ENCODE measurements at places on chromosomes 5 and 9. TPM values are rescaled to one million over a fixed set of nuclear protein-coding genes. Genes with fewer than 3 reads are reported as not detected.

- no peak overlapping the region for H3K4me3 ChIP-seq
- H3K27ac ChIP-seq = no peak overlapping the region
- no peaks in the 10 kb centered on the region for H3K36me3 ChIP-seq
- no peak for DNase-seq
- H3K27me3 ChIP-seq = peaks cover under 1% of the 10 kb centered on the region
Measured at GRCh38 chr9:116055536-116055935, 98.1 kb upstream of the PAPPA start.

- DNase-seq = no peak
- H3K27me3 ChIP-seq = no peaks in the 10 kb centered on the region
- H3K4me1 ChIP-seq = peaks cover 46% of the 10 kb centered on the region
- H3K4me3 ChIP-seq = no peak overlapping the region
Measured at GRCh38 chr5:140261403-140262171, 41.3 kb downstream of the PFDN1 start.

The ECM2 gene
- total RNA-seq = not detected

The ZNF618 gene
- 0.69 TPM for total RNA-seq

DNA sequence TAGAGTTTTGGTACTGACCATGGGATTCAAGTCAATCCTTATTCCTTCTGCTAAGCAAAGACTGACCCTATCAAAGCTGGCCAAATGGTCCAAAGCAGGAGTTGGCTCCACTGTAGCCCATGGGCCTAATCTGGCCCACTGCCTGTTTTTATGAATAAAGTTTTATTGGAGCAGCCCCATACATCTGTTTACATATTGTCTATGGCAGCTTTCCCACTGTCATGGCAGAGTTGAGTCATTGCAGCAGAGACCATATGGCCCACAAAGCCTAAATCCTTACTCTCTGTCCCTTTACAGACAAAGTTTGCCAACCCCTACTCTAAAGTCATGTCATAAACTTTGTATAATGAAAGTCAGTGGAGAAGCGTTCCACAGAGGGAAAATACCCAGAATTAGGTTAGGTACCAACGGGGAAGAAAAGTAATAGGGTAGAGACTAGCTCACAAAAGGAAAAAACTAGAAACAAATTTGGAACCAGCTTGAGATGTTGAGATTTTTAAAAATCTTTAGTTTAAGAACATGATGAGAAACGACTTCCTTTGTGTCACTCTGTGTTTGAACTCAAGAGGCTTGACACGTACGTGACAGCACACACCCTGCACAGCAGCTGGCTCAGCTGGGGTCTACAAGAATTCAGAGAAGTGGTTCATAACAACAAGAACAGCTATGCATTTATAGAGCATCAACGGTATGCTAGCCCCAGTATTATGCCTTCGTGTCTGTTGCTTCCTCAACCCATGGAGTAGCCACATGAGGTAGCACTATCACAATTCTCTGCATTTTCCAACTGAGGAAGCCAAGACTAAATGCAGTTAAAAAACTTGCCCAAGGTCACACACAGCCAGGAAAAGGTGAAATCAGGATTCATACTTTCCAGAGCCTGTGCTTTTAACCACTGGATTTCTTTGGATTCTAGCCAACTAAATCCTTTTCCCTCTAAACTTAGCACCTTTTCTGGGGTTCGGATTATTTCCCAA, 198.9 kb upstream of the WWC1 start:
- no peak for DNase-seq
- no peak overlapping the region for H3K27ac ChIP-seq

- no peak overlapping the region for H3K4me3 ChIP-seq
- H3K27me3 ChIP-seq = no peaks in the 10 kb centered on the region
- H3K4me1 ChIP-seq = no peaks in the 10 kb centered on the region
- no peaks in the 10 kb centered on the region for H3K36me3 ChIP-seq
- DNase-seq = no peak
Measured at GRCh38 chr5:125326150-125326510, 579.7 kb upstream of the ZNF608 start.

- DNase-seq = no peak
- peak overlapping the region; percentile 80 for H3K27ac ChIP-seq
- no peaks in the 10 kb centered on the region for H3K27me3 ChIP-seq
- H3K4me3 ChIP-seq = peak overlapping the region; percentile 43
- H3K4me1 ChIP-seq = peaks cover 19% of the 10 kb centered on the region
- no peaks in the 10 kb centered on the region for H3K36me3 ChIP-seq
Measured at GRCh38 chr9:124202447-124202971, 55.2 kb upstream of the NEK6 start.

The CCNI2 gene
- total RNA-seq = 10.0 TPM

GRCh38 chr9:79572608-79573411, 1.0 kb downstream of the TLE4 start:
- H3K27ac ChIP-seq = peak overlapping the region; percentile 98
- no peaks in the 10 kb centered on the region for H3K27me3 ChIP-seq
- peaks cover 24% of the 10 kb centered on the region for H3K36me3 ChIP-seq
- H3K4me3 ChIP-seq = peak overlapping the region; percentile 96
- peaks cover 50% of the 10 kb centered on the region for H3K4me1 ChIP-seq
- DNase-seq = peak; percentile 69

The ACTBL2 gene
- total RNA-seq = not detected

The FAM151B gene
- 0.82 TPM for total RNA-seq

GRCh38 chr5:160657622-160658458, 194.2 kb downstream of the ATP10B start:
- no peaks in the 10 kb centered on the region for H3K4me1 ChIP-seq
- H3K4me3 ChIP-seq = no peak overlapping the region
- H3K36me3 ChIP-seq = no peaks in the 10 kb centered on the region
- no peak for DNase-seq

The PPP2R2B gene
- 1.8 TPM for total RNA-seq

DNA sequence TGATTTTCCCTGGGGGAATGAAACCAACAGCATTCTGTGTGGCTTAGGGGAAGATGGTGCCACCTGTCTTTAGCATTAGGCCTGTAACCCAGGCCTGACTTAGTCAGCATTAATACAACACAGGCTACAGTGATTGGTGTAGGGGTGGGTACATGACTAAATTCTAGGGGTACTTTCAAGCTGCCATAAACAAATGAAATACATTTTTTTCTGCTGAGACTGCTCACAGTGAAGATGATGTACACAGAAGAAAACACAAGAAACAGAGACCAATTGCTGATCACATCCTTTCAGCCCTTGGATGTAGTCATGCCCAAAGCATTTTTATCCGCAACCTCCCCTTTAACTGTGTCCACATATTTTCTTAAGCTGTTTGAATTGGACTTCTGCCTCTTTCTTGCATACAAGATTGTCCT, 527.2 kb downstream of the KCTD16 start:
- no peak overlapping the region for H3K4me3 ChIP-seq
- H3K27me3 ChIP-seq = no peaks in the 10 kb centered on the region
- no peak for DNase-seq
- no peaks in the 10 kb centered on the region for H3K4me1 ChIP-seq

DNA sequence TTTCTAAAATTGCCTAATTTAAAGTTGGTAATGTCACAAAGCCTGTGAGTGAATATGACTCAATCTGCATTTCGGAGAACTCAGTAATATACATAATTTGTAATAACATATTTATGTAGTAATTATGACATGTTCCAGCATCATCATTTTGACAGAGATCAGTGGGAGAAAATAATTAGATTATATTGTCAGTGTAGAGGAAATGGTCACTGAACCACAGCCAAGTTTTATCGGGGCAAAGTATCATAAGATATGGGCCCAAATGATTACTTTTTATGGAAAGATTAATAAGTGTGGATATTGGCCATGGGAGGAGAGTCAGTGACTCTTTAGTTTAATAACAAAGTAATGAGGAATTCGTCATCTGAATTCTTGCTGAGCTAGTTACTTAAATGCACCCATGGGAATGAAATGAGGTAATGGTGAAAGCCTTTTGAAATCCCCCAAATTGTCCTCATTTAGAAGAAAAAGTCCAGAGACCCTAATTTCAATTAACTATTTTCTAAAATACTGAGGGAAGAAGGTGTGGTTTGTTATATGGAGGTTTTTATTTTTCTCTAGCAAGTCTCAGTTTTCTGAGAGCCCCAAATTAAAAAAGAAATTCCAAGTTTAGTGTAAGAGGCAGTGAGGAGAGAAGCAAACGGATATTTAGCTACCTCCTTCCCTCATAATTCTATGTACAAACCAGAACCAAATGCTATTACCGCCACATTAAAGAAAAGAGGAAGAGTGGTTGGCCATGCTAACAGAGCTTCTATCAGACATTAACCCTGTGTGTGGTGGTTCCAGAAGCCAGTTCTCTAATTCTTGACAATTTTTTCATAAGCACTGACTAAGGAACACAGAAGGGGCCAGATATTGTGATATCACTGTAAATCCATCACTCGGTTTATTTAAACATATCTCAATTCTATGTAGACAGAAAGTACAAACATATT, 37.7 kb upstream of the MRPS30 start:
- peaks cover 10% of the 10 kb centered on the region for H3K27me3 ChIP-seq
- no peak for DNase-seq
- no peaks in the 10 kb centered on the region for H3K4me1 ChIP-seq
- no peak overlapping the region for H3K4me3 ChIP-seq
- H3K36me3 ChIP-seq = no peaks in the 10 kb centered on the region

The SPACA9 gene
- 2.2 TPM for total RNA-seq

GRCh38 chr9:124267271-124267807, 9.6 kb downstream of the NEK6 start:
- no peak overlapping the region for H3K27ac ChIP-seq
- no peaks in the 10 kb centered on the region for H3K4me1 ChIP-seq
- no peaks in the 10 kb centered on the region for H3K36me3 ChIP-seq
- DNase-seq = no peak

DNA sequence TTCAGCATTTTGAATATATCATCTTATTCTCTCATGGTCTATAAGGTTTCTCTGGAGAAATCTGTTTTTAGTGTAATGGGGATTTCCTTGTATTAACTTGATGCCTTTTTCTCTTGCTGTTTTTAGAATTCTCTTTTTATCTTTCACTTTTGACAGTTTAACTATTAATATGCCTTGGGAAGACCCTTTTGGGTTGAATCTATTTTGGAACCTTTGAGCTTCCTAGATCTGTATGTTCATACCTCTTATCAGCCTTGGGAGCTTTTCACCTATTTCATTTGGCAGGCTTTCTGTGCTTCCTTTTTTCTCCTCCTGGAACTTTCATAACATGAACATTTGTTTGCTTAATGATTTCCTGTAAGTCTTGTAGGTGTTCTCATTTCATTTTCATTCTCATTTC, 22.2 kb downstream of the RCL1 start:
- H3K4me3 ChIP-seq = no peak overlapping the region
- H3K27me3 ChIP-seq = no peaks in the 10 kb centered on the region
- peaks cover 38% of the 10 kb centered on the region for H3K4me1 ChIP-seq
- peaks cover 26% of the 10 kb centered on the region for H3K36me3 ChIP-seq

- DNase-seq = no peak
- peaks cover 3% of the 10 kb centered on the region for H3K27me3 ChIP-seq
- peaks cover 9% of the 10 kb centered on the region for H3K4me1 ChIP-seq
- no peak overlapping the region for H3K27ac ChIP-seq
- H3K36me3 ChIP-seq = no peaks in the 10 kb centered on the region
- H3K4me3 ChIP-seq = no peak overlapping the region
Measured at GRCh38 chr5:96347502-96348292, 85.4 kb downstream of the PCSK1 start.

- no peaks in the 10 kb centered on the region for H3K27me3 ChIP-seq
- no peak overlapping the region for H3K27ac ChIP-seq
- H3K4me3 ChIP-seq = no peak overlapping the region
- H3K4me1 ChIP-seq = peaks cover 19% of the 10 kb centered on the region
- DNase-seq = no peak
- H3K36me3 ChIP-seq = peaks cover 13% of the 10 kb centered on the region
Measured at GRCh38 chr5:172886476-172886875, 52.4 kb downstream of the ERGIC1 start.

The CCL19 gene
- total RNA-seq = not detected

The CD72 gene
- total RNA-seq = 7.8 TPM

- peaks cover 38% of the 10 kb centered on the region for H3K27me3 ChIP-seq
- no peaks in the 10 kb centered on the region for H3K36me3 ChIP-seq
- H3K4me1 ChIP-seq = peaks cover 9% of the 10 kb centered on the region
Measured at GRCh38 chr9:135085830-135086546, 1.5 kb upstream of the OLFM1 start.

The DNAH5 gene
- total RNA-seq = not detected

The MCIDAS gene
- total RNA-seq = not detected

The IFNB1 gene
- not detected for total RNA-seq

- H3K27ac ChIP-seq = no peak overlapping the region
- peaks cover 10% of the 10 kb centered on the region for H3K4me1 ChIP-seq
- peaks cover 20% of the 10 kb centered on the region for H3K27me3 ChIP-seq
Measured at GRCh38 chr5:1874771-1875220, 7.9 kb downstream of the IRX4 start.

DNA sequence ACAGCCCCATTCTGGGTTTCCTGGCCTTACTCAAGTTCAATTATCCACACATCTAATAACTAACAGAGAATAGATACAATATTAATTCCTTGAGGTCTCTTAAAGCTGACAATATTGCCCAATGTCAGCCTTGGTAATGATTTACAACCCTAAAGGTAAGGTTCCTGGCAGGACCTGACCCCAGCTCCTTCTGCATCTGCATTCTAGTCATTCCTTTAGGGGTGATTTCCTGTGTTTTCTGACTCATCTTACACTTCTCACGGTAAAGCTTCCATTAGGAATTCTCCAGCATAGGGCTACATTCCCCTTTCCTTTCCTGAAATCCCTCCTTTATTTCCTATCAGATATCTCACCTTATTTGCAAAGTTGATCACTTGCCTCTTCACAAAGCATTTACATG, 9.3 kb downstream of the HAVCR1 start:
- peaks cover 48% of the 10 kb centered on the region for H3K4me1 ChIP-seq
- no peaks in the 10 kb centered on the region for H3K27me3 ChIP-seq
- H3K4me3 ChIP-seq = peak overlapping the region; percentile 91
- peaks cover 6% of the 10 kb centered on the region for H3K36me3 ChIP-seq
- H3K27ac ChIP-seq = peak overlapping the region; percentile 96

The ZFR gene
- 69.7 TPM for total RNA-seq

The ROR2 gene
- total RNA-seq = not detected

The APC gene
- 44.4 TPM for total RNA-seq

DNA sequence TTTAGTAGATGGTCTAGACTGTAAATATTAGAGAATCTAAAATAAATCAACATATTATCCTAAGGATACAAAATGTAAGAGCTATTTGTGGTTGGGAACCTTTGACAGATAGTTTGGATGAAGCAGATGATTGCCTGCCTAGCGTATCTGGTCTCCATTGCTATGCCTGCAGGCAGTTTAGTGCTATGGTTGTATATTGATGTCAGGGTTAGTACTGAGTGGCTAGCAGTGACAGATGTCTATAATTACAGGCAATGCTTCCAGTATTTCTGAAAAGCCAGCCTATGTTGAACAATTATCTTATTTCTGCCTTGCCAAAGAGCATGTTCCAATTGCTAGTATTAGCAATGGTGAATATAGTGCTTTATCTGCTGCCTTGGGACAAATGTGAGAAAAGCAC, 151.3 kb upstream of the TLX3 start:
- H3K27ac ChIP-seq = no peak overlapping the region
- DNase-seq = no peak
- peaks cover 2% of the 10 kb centered on the region for H3K27me3 ChIP-seq
- no peak overlapping the region for H3K4me3 ChIP-seq
- no peaks in the 10 kb centered on the region for H3K4me1 ChIP-seq

The MEIKIN gene
- 2.8 TPM for total RNA-seq
